Fibroblast of skin of right biceps (primary cell): ENCODE measurements at places on chromosomes 16 and 17.

DNA sequence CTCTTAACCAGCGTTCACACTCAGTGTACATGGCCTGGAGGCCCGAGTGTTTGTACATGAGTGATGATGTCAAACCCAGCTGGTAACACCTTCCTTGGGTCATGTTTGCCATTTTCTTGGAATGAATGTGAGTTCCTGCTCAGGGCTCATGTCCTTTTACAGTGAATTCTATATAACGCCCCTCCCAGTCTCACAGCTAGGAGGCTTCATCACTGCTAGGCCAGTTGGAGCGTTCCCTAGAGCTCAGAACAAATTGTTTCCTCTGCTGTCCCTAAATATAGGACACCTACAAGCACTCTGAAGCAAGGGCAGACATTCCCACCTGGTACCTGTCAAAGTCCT is 5.5 kb downstream of the TIMM22 start:
- DNase-seq, result peak; percentile 19

DNA sequence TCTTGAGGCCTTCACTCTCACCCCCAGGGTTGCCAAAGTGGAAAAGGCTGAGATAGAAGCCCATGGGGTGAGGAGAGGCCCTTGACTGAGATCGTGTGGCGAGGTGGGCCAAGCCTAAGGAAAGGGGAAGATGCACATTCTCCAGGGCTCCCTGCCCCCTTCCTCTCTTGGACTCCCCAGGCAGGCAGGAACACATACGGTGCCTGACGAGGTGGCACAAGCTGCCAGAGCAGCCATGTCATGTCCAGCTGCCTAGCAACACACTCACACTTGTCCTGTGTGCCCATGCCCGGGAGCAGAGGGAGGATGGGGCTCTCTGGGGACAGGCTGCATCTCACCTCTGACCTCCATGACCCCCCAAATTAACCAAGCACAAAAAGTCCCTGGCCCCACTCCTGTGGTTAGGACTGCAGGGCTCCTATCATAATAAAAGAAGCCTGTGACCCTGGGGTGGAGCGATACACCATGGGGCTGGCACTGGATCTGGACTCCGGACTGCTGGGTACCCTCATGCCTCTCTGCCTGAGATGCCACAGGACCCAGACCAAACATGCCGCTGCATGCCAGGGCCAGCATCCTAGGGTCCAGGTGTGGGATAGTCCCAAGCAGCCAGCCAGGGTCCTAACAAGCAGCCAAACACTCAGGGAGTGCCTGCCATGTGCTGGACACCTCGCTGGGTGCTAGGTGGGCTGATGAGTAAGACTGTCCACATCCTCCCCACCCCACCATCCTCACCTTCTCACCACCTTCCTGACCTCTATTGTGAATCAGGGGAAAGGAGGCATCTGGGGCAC is 2.6 kb downstream of the GIT1 start:
- DNase-seq, result no peak

DNA sequence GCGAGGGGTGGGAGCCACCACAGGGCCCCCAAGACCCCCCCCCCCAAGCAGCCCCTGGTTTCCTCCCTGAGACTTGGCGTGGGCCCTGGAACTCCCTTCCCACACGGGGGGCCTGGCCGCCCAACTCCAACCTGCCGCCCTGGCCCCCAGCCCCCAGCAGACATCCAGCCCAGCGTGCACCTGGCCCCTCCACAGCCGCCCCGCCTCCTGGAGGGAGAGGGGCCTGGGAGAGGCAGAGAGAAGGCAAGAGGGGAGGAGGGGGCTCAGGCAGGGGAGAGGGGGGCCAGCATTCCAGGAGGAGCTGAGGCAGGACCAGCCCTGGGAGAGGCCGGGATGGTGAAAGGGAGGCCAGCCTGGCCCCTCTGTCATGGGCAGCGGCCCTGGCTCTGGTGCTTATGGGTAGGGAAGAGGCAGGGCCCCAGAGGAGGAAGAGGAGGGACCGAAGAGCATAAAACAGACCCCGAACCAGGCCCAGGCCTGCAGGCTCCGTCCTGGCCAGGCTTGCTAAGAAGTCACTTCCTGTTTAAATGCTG is 16.7 kb downstream of the IL34 start:
- DNase-seq, result no peak

DNA sequence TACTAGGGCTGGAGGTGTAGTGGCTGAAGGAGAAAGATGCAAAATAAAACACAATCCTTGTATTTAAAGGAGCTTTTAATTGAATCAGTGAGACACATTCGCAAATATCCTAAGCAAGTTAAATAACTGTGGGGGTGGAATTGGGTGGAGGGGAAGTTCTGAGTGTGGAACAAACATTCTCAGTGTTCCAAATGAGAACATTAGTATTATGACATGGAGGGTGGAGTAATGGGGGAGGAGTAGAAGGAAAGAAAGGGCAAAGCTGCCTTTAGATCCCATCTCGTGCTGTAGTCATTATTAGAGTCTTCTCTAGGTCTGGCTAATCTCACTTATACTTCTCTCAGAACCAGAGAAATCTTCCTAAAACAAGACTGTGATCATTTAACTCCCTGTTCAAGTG is 169.7 kb downstream of the ANKFN1 start:
- no peak for DNase-seq

DNA sequence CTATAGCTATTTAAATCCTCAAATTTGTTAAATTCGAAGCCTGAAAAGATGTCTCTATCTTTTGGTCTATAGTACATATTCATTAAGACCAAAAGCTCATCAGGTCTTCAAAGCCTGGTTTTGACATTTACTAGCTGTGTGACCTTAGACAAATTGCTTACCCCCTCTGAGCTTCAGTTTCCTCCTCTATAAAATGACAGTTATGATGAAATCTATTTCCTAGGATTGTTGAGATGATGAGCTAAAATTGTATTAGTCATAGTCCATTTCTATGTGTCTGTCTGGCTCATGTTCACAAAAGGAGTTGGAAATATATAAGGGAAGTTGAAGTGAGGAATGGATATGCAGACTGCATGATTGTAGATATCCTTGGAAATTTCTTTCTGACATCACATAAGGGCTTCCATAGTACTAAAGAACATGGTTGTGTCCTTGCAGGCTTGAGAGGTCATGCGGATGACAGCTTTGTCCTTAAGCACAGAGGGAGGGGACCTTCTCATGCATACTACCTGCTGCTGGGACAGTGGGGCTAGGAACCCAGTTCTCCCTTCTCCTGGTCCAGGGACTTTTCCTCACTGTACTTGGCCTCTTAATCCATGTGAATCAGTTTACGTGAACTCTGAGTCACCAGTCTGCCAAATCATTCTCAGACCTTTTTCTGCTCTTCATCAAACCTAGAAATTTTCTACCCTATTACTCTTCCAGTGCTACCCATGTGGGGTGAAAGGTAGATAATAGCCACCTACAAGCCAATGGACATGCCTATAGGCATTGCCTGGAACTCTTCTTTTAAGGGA is 487.5 kb upstream of the SALL1 start:
- peak; percentile 39 for DNase-seq

DNA sequence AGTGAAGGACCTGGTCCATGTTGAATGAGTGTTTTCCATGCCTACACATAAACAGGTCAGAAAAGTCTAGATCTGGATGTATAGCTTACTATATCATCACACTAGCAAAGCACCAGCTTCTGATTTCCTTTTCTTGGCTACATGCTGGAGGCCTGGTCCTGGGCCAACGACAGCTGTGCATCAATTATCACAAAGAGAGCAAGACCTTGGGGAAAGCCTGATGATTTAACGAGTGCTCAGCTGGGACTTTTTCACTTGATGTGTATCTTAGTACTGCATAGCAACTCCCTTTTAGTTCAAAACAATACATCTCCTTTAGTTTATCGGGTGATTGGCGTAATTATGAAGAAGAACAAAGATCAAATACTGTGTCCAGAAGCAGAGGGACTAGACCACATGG is 358.2 kb downstream of the KIF2B start:
- DNase-seq, result no peak

- peak; percentile 34 for DNase-seq
Observed at GRCh38 chr17:68763562-68763961, 162.4 kb upstream of the FAM20A start.

GRCh38 chr16:68088130-68088972 is 3.2 kb downstream of the NFATC3 start:
- DNase-seq, result no peak

GRCh38 chr17:73415782-73416181 is 104.0 kb upstream of the CDC42EP4 start:
- DNase-seq, result no peak

- no peak for DNase-seq
Observed at GRCh38 chr16:57937861-57938260, 33.1 kb downstream of the CNGB1 start.

GRCh38 chr16:13453938-13454553 is 465.9 kb upstream of the ERCC4 start:
- peak; percentile 28 for DNase-seq

- peak; percentile 53 for DNase-seq
Observed at GRCh38 chr16:71895679-71896365, 491 bp downstream of the IST1 start.

DNA sequence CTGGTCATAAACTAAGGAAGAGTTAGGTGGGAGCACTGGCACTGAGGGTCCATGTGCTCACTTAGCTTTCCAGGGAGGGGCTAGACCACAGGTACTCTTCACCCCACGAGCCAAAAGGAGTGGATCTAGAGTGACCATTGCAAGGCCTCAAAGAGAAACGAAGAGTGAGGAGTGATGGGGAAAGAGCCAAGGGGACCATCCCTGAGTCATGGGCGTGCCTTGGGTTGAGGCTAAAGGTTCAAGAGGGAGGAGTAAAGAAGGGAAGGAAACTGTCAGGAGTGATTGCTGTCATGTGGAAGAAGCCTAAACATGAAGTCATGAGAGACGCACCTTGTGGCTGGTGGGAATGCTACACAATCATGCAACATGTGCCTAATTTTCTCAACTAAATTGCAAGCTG is 141.0 kb downstream of the CDH13 start:
- DNase-seq, result no peak

GRCh38 chr17:48751733-48752398 is 23.3 kb upstream of the HOXB13 start:
- DNase-seq, result no peak

DNA sequence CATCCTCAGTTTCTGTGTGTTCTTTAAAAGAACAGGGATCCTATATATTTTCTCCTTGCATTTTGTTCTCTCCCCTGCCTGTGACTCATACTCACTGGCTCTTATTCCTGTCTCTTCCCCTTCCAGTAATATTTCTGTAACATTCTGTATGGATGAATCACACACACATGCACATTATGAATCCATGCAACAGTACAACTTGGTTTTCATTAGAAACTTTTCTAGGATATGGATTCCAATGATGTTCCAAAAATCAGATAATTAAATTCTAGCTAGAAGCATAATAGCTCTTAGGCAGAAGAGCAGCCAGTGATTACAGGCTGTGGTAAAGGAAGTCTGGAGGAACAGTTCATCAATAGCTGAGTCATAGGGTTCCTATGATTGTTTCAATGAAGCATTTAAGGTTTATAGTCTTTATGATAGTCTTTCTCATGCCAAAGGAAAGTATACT is 119.6 kb upstream of the PMFBP1 start:
- peak; percentile 99 for DNase-seq

DNA sequence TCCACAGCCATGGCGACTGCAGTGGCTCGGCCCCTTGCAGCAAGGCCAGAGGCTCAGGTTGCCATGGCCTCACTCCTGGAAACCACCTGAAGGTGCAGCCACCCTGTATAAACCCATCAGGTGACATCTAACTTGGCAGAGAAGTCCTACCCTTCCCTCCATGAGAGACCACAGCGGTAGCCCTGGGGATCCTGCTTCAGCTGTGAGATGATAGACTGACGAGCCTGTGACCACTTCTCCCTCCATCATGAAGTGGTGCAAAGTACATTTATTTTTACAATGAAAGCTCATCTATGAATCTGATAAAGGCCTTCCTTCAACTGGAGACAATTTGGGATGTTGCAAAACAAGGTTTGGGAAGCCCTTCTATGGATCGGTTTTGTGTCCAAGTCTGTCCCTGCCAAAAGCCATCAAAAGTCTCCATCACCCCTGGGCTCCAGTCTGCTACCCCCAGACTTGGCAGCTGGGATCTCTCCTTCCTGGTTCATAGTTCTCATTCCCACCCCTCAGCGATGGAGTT is 1.8 kb downstream of the ZACN start:
- no peak for DNase-seq

DNA sequence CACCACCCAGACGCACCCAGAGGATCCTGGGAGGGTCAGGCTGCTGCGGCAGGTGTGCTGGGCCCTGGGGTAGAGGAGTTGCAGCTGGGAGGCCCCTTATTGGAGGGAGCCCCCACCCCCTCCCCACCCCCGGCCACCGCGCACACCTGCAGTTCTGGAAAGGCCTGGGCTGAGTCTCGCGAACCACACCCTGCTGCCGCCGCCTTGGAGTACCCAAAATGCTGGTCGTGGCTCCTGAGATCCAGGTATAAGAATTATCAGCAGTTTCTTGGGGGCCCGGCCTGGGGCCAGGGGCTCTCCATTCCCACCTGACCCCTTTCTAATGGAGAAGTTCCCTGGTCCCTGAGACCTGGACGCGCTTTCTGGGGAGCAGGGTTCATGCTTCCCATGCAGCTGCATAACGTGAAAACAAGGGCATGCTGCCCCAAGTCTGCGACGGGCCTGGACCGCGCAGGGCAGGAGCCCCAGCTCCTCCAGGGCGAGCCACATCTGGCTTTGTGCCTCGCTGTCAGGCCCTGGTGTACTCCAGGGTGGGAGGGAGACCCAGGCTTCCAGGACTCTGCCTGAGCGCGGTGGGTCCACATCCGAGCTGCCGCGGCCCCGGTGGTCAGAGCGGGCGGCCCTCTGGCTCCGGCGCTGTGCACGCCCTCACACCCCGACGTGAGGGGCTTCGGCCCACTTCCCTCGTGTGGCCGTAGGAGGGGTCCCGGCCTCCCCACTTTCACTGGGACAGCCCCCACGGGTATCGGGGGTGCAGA is 7.3 kb upstream of the SNAI3 start:
- no peak for DNase-seq

GRCh38 chr16:81060576-81061306 is 16.3 kb downstream of the C16orf46 start:
- no peak for DNase-seq

GRCh38 chr17:32741381-32741780 is 135.5 kb downstream of the MYO1D start:
- peak; percentile 23 for DNase-seq

DNA sequence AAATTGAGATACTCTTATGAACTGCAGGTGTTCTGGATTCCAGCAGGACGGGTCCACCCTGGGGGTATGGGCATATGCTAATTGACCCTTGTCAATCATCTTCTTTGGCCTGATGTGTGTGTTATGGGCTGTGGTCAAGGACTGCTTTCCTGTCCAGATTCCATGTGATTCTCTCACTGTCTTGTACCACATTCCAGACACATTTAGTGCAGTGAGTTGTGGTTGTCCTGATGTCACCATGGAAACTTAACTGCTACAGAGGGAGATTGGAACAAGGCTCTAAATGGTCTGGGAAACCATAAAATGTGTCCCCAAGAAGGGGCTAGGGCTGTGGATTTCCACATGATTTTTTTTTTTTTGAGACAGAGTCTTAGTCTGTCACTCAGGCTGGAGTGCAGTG is 367.4 kb downstream of the UTP18 start:
- no peak for DNase-seq

DNA sequence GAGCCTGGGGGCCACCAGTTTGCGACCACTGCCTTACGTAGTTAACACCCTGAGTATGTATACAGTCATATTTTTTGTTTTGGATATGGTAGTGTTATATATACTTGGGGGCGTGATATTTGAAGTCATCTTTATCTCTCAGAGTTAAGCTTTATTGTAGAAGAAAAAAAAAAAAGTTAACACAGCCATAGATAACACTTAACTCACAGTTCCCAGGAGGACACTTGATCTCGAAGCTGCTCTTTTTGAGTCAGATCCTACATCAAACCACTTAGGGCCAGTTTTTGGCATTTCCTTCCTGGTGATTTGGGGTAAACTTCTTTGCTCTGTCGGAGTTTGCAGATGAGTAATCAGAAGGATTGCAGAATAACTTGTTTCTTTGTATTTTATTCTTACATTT is 5.8 kb downstream of the ITPRIPL2 start:
- DNase-seq, result peak; percentile 84
